ENCODE measurements at places on chromosomes 12 and 14.

- peak; percentile 71 for DNase-seq
These were observed 430.9 kb downstream of the ATP23 start for GRCh38 chr12:58372298-58372697.

DNA sequence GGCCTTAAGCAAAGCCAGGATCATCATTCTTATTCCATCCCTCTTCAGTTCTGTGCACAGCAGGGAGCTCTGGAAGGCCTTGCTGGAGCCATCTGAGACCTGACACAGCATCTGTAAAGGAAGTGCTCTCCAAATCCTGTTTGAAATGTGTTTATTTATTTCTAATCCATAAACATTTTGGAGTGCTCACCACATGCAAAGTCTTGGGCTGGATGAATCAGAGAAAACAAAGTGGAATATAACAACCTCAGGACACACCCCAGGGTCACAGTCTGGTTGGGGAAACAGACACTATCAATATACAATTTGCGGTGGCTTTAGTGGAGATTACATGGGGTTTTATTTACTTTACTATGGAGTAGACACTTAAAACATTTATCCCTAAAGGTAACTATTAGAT is 54.3 kb downstream of the BMP4 start:
- DNase-seq = no peak

GRCh38 chr12:4420138-4420670 is 25.4 kb downstream of the FGF6 start:
- DNase-seq = no peak

GRCh38 chr14:66634876-66635275 is 126.9 kb downstream of the GPHN start:
- DNase-seq = no peak

DNA sequence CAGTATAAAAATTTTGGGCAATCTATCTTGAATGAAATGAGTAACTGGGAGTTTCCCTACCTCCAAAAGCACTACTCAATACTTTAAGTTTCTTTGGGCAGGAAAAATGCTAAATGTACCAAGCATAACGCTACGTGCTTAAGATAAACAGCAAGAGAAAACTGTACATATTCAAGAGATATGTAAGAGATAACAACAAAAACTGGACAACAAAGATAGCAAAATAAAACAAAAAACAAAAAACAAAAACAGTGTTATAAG is 20.0 kb downstream of the PTGES3 start:
- DNase-seq = no peak

DNA sequence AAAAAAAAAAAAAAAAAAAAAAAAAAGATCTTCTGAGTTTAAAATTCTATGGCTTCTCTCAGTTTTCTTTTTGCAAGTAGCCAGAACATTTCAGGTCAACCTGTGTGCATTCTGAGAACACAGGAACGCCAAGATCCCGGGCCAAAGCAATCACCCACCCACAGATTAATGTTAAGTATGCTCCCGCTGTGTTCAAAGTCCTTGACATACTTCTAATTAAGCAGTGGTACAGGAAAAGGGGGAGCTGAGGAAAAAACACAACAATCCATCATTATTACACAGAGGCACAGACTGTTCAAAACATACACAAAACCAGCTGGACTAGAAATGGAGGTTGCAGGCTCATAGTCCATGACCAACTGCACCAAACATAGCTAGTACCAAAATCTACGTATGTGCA is 2.8 kb downstream of the FBXO21 start:
- no peak for DNase-seq

- no peak for DNase-seq
These were observed 97.4 kb downstream of the RFLNA start for GRCh38 chr12:124392271-124392666.

DNA sequence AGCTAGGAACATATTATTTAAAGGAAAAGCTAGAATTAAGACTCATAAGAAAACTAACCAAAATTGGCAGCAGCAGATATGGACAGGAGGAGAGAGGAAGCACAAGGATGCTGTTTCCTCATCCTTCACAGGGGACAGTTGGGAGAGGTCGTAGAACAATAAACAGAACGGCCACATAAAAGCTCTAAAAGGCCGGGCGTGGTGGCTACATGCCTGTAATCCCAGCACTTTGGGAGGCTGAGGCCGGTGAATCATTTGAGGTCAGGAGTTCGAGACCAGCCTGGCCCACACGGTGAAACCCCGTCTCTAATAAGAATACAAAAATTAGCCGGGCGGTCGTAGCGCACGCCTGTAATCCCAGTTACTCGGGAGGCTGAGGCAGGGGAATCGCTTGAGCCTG is 10.5 kb downstream of the TCL1B start:
- no peak for DNase-seq

GRCh38 chr14:99964979-99965378 is 100.2 kb upstream of the EVL start:
- no peak for DNase-seq

GRCh38 chr12:74285773-74286172 is 251.9 kb upstream of the ATXN7L3B start:
- no peak for DNase-seq
